ENCODE measurements at places on chromosomes 4 and X.

DNA sequence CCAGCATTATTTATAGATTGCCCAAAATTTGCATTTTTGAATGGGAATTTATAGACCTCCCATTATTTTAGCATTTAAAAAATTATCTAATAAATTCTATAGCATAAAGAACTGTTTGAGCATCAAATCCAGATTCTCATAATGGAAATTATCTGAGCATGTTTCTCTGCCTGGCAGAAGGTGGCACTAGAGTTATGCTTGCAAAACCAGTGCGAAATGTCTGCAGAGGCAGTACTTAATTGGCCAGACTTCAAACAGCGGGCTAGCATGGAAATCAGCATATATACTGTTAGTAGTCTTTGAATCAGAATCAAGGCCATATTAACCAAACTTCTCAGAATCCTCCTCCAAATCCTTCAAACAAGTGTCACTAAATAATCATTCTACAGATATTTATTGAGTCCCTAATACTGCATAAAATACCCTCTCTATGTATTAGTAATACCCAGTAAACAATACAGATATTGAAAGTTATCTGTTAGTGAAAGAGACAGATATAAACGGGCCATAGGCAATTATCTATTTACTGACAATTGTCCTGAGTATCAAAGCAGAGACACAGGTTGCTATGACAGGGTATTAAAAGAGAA lies 78.7 kb upstream of the DCLK2 start:
- no peak for DNase-seq

DNA sequence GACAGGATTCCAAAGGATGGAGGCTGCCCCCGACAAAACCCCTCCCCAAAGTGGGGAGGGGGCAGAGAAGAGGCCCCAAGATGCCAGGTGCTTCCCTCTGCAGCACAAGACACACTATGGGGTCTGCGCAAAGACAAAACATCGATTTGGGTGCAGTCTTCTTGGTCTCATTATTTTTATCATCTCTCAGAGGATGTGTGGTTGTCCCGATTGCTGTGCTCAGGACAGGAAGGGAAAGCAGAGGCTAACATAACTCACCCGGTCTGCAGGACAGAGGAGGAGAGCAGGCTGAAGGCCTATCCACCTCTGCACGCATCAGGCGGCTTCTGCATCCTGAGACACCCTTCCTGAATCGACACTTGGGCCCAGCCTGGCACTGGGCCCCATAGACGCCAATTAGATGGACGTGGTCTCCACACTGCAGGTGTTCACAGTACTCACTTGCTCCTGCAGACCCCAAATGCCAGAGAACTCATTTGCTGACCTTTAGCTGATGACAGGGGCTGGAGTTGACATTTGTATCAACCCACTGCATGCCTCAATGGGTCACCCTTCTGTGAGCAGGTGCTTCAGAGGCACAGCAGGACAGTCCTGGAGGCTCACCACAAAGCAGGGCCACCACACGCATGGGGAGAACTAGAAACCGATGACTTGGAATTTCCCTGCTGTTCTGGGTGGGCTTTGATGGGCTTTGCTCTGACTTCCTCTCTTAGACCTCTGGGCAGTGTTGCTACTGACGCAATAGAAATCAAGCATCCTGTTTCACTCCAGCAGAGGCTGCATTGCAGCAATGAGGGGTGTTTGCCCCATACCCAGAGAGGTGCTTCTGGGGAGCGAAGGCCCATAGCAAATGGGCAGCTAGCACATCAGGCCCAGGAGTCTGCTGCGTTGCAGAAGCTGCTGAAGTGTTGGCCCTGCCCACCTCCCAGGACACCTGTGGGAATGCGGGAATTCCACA lies 96.3 kb upstream of the ENPP6 start:
- DNase-seq: no peak

DNA sequence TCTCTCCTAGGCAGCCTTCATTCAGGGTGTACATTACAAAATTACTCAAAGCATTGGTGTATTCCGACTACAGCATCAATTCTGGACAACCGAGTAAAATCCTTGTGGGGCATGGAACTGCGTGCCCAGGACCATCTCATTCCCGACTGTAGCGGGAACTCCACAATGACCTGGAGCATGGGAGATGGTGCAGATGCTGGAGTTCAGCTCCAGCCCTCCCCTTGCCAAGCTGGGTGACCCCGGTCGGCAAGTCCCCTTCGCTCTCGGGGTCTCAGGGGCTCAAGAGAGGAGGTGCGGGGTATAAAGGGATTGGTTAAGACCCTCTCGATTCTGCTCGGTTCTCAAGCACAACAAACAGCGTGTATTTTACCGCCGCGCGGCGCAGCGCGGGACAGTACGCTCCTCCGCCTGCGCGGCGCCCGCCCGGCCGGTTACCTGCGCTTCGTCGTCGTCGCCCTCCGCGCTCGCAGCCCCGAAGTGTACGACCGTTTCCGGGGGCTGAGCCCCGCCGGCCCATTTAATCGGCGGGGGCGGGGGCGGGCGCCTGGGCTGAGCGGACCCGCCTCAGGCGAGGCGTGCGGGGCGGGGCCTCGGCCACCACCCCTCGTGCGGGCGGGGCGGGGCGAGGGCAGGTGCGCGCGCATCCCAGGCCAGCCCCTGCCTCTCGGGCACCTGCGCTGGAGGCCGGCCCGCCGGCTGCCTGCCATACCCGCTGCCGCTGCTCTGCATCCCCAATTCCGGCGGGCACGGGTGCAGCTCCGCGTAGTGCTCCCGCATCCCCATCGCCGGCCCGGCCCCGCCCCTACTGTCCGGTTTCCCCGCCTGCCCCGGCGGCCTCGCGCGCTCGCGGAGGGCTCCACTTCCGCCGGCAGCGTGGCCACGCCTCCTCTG lies at the start of gene G6PD:
Gene G6PD (minus strand): TSS at position 493 of the 891 bp plus-strand sequence. CDS start 691 bp downstream, outside the sequence.
- peak; percentile 70 for DNase-seq

GRCh38 chr4:140533951-140534480 lies 10.0 kb downstream of the ELMOD2 start:
- no peak for DNase-seq

DNA sequence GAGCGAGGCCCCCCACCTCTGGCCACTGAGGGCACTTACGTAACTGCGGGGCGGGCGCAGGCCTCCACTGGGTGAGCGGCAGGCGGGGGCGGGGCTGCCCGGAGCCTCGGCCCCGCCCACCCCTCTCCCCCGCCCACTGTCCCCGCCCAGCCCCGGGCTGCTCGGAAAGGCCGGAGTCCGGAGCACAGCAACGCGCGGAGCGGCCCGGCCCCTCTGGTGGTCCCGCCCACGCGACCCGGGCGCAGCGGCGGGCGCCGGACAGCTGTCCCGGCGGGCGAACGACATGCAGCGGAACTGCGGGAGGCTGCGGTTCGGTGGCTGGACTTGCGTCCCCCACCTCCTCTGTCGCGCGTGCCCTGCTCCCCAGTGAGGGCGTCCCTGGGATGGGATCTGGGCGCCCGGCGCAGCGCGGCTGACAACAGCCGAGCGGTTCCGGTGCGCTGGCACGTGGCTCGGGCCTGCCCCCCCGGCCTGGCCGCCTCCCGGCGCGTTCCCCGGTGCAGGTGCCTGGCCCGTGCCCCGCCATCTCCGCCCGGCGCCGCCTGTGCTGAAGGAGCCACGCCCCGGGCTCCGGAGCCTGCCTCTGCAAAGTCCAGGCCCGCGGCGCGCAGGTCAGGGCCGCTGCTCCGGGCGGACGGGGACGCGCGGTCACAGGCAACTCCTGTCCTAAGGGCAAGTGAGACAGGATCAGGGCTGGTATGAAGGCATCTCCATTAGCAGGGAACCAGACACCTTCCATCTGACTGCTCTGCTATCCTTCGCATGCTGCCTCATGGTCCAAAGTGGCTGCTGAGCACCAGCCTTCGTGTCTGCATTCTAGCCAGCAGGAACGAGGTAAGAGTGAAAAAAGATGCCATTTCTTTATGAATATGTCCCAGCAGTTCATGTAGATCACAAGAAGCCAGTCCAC lies 21.8 kb upstream of the JAKMIP1 start:
- peak; percentile 61 for DNase-seq

GRCh38 chr4:34194585-34194984 lies 2049.7 kb downstream of the ARAP2 start:
- DNase-seq: no peak

DNA sequence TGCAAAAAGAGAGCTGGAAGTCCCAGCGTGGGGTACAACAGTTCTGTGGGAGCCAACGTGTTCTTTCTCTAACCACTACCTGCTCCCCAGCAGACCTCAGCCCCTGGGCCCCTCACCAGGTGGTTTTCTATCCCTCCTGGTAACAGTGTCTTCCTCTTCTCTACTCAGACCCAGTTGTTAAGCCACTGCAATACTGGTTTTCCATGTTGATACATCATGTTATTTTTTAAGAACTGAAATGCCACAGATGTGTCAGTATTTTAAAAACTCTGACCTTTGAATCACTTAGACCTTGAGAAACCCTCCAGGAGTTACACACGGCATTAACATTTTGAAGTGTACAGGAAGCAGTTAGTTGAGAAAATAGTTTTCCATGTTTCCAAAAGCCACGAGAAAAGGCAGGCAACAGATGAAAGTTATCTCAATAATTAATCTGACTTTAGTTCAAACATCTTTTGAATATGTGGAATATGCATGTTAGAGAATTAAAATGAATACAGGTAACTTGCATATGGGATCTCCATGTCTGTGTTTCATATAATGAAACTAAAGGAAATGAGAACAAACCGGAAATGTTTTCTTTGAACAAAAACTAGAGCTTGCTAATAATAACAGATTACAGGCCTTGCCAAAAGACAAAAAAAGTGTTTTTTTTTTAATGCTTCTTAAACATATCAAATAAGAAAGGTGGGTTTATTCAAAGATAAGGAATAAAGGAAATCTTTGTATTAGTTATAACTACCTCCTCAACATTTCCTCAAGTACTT lies 108.8 kb downstream of the ZNF827 start:
- no peak for DNase-seq

- DNase-seq: no peak
Measured at GRCh38 chrX:2801223-2801622, 27.5 kb upstream of the GYG2 start.

GRCh38 chr4:36320117-36320896 lies 38.9 kb downstream of the DTHD1 start:
- no peak for DNase-seq
